Mesothelial cell of epicardium (in vitro differentiated cells): ENCODE measurements at places on chromosomes 7 and 10. TPM values are rescaled to one million over a fixed set of nuclear protein-coding genes. Genes with fewer than 3 reads are reported as not detected.

The APBB1IP gene
- 0.20 to 0.22 TPM in 2 of 3 replicates, not detected in the other for total RNA-seq

The MNX1 gene
- total RNA-seq, result not detected in 3 replicates

The IGFBP3 gene
- total RNA-seq, result 1,085 to 1,177 TPM (median 1,171 TPM) in 3 replicates

The HOXA9 gene
- total RNA-seq, result 10.8 to 14.5 TPM (median 13.2 TPM) in 3 replicates

- no peak for DNase-seq
Measured at GRCh38 chr10:93703066-93703465, 674 bp upstream of the FRA10AC1 start.

- no peak for DNase-seq
Measured at GRCh38 chr7:99786726-99787335, 2.8 kb upstream of the CYP3A4 start.

DNA sequence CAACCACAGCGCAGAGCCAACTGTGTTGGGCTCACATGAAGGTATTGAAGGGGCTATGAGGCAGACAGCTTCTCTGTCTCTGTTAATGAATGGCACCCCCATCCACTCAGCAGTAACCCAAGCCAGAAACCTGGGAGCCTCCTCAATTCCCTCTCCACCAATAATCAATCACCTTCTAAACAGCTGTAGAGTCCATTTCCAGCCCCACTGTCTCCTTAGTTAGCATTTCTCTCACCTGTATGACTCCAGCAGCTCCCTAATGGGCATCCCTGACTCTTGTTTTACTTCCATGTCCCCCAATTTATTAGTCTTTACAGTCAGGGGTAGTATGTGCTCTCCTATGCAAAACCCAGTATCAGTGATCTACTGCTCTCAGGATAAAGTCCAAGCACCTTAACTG lies 6.9 kb downstream of the SRI start:
- no peak for DNase-seq

DNA sequence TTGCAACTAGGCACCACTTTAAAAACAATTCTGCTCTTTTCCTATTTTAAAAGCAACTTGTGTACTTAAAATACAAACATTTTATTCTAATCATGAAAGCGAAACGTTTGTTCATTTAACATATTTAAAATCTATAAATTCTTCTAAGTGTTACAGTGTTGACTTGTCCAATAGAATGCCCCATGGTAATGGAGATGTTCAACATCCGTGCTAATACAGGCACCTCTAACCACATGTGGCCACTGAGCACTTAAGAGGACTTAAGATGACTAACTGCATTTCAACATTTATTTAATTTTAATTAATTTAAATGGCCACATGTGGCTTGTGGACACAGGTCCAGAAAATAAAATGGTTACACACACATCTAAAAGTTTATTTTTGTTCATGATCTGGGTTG lies 115.1 kb downstream of the TPK1 start:
- no peak for DNase-seq

- DNase-seq, result no peak
Measured at GRCh38 chr10:4506095-4506494, 319.9 kb upstream of the AKR1E2 start.

GRCh38 chr7:44713680-44714335 lies 34.8 kb upstream of the ZMIZ2 start:
- no peak for DNase-seq

- DNase-seq, result no peak
Measured at GRCh38 chr7:142280263-142280662, 22.4 kb upstream of the PRSS58 start.

GRCh38 chr7:13282377-13282980 lies 595.0 kb downstream of the ARL4A start:
- no peak for DNase-seq

GRCh38 chr10:133420579-133420978 lies 3.8 kb downstream of the SPRN start:
- DNase-seq, result no peak

DNA sequence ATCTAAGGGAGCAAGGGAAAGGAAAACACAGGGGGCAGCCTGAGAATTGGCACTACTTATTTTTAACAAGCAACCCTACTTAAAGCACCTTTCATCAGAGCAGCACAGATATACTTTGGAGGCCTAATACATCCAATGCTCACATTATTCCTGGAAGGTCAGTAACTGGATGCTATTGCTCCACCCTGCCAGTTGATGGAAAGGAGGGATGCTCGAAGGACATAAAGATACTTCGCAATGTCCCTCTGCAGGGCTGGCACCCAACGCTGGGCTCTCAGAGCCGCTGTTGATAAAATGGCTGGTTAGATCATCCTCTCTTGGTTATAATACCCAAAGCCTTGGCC lies 307.9 kb upstream of the AOAH start:
- DNase-seq, result no peak
